Activated CD4-positive, CD25-positive, alpha-beta regulatory T cell (primary cell): ENCODE measurements at places on chromosomes 16 and 17.

- no peak for DNase-seq
Observed at GRCh38 chr16:2532494-2533141, 1.4 kb upstream of the CEMP1 start.

DNA sequence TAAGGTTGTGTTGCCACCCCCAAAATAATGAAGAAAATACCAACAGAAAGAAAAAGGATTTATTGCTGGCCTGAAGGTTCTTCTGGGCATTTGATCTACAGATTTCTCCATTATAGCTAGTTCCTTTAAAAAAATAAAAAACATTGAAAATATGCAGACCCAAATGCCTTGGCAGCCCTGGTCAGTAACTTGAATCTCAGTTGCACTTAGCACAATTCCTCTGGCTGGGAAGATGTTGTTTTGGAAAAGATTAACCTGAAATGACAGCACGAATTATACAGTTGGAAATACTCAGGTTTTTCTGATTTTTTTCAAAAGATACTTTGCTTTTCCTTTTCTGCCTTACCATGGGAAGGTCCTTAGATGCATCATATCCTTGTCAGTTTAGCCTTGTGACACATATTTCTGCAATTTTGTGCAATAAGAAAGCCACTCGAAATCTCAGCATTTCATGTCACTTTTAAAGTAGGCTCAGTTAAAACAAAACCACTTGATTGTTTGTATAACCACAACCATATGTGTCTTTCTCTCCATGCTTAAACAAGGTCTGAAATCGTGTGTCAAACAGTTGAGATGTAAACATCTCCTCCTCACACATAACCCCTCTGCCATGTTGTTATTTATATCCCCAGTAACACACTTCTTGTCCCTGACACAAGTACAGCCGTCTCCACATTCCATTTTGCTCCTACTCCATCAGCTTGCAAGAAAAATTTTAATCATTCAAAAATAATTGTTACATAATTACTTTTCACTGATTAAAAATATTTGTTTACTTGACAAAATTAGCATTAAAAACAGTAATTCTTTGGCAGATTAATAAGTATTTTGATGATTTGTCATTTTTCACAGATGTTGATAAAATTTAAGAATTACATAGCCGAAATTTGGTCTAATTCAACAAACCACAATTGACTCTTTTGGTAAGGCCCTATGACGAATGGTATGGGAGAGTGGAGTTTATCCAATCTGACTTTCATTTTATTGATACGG, 61.1 kb downstream of the SIAH1 start:
- DNase-seq: no peak

- no peak for DNase-seq
Observed at GRCh38 chr16:5756969-5757368, 659.4 kb upstream of the EEF2KMT start.

DNA sequence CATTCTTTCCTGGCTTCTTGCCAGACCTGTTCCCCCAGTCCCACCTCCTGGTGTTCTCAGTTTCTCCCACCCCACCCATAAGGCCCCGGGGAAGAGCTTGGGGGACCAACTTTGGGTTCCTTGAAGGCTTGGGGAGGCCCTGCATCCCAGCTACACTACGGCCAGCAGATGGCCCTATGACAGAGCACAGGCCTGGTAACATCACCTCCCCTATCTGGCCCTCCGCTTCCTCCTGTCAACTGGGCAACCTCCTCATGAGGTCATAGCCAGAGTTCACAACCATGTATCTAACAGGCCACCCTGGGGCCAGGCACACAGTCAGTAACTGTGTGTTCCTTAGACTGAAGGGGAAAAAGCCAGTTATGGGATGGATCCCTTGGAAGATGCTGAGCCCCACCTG, 31.4 kb downstream of the MYO15A start:
- no peak for DNase-seq

- no peak for DNase-seq
Observed at GRCh38 chr16:24677388-24677787, 52.1 kb upstream of the TNRC6A start.

- no peak for DNase-seq
Observed at GRCh38 chr17:60529806-60530205, 3.8 kb upstream of the APPBP2 start.

GRCh38 chr17:489758-490329, 137.2 kb upstream of the RPH3AL start:
- DNase-seq: no peak

DNA sequence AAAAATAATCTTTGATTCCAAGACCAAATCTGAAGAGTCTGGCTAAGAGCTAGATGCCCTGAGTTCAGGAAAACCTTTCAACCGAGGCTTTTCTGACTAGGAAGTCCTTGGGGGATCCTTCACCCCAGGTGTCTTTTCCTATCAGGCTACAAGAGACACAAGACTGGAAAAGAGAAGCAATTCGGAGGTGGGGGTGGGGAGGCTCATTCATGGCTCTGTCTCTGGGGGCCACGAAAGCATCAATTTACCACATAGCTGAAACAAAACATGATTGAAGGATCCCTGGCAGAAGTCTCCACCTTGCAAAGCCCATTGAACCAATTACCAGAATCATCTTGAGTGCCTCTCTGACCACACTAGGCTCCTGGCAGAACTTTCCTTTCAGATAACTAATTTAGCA, 239.8 kb upstream of the SALL1 start:
- DNase-seq: no peak
